H1 (cell line): ENCODE measurements at places on chromosomes 13 and 19.

DNA sequence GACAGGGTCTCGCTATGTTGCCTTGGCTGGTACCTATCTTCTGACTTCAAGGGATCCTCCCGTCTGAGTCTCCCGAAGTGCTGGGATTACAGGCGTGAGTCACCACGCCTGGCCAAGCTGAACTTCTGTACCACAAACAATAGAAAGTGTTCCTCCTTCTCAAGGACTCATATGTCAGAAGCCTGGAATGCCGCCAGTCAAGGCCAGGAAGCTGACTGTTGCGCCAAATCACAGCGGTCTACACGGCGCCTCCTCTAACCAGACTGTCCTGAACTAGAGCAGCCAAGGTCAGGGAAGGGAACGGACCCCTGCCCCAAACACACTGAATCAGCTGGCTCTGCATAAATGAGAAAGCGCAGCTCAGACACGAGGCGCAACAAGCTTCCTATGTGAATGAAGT lies 14.6 kb downstream of the RAB20 start:
- no peak for DNase-seq

- DNase-seq: no peak
Measured at GRCh38 chr19:19782783-19783182, 38.8 kb downstream of the ZNF506 start.

DNA sequence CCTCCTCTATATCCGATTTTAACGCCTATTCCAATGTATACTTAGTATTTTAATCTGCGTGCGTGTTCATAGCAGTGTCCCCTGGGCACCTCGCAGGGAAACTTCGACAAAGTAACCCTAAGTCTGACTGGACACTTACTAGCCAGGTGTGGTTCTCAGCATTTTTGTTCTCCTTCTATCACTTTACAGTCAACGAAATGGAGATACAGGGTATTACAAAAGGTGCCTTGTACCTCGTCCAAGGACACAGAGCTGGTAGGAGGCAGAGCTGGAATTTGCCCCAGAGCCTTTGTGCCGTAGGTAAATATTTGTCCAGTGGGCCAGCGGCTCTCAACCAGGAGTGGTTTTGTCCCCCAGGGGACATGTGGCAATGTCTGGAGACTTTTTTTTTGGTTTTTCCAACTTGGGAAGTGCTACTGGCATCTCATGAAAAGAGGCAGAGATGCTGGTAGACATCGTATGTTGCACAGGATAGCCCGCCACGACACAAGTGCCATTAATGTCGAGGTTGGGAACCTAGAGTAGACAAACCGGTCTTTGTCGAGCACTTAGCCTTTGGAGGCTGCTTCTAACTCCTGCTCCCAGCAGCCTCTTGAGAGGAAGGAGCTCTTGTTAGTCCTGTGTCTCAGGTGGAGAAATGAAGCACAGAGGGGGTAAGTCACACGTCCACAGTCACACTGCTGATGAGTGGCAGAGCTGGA lies 1.1 kb downstream of the ZNF444 start:
- DNase-seq: no peak

GRCh38 chr13:43905435-43906031 lies 25.8 kb downstream of the LACC1 start:
- no peak for DNase-seq

GRCh38 chr13:29573190-29573589 lies 22.3 kb downstream of the SLC7A1 start:
- no peak for DNase-seq

GRCh38 chr19:7516333-7516732 lies 430 bp downstream of the ZNF358 start:
- DNase-seq: peak; percentile 51

GRCh38 chr19:55592391-55593090 lies 6.8 kb downstream of the FIZ1 start:
- peak; percentile 45 for DNase-seq

- DNase-seq: no peak
Measured at GRCh38 chr13:30874111-30874510, 32.0 kb upstream of the MEDAG start.

GRCh38 chr19:47075179-47075810 lies 26.9 kb upstream of the TMEM160 start:
- no peak for DNase-seq

GRCh38 chr13:83714236-83714635 lies 168.0 kb downstream of the SLITRK1 start:
- no peak for DNase-seq

DNA sequence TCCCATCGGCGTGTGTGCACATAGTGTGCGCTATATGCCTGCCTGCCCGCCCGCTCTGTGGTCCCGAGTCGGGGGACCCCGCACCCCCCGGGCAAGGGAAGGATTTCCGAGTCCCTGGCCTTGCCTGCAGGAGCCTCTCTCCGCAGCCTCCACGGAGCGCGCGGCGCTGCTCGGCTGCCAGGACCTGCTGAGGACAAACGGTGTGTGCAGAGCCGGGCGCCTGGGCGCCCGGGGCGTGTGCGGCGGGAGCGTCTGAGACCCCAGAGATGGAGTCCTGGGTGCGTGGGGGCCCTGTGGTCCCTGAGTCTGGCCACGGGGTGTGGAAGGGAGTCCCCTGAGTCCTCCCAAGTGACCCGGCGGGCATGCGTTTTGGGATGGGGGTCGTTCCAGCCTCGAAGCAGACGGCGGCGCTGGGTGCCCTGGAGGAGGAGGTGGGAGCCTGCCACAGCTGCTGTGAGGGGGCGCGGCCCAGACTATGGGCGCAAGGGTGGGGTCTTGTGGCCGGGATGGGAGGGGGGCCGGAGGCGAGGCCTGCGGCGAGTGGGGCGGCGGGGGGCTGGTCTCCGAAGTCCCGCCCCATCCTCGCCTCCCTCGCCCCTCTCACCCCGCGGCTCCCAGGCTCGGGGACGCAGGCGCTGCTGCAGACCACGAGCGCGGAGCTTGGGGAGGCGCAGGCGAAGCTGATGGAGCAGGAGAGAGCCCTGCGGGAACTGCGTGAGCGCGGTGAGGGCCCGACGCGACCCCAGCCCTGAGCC lies 25.3 kb downstream of the CLEC4M start:
- DNase-seq: peak; percentile 69

- no peak for DNase-seq
Measured at GRCh38 chr19:31149441-31149941, 199.7 kb downstream of the TSHZ3 start.

GRCh38 chr13:84566780-84567179 lies 684.5 kb upstream of the SLITRK1 start:
- no peak for DNase-seq

DNA sequence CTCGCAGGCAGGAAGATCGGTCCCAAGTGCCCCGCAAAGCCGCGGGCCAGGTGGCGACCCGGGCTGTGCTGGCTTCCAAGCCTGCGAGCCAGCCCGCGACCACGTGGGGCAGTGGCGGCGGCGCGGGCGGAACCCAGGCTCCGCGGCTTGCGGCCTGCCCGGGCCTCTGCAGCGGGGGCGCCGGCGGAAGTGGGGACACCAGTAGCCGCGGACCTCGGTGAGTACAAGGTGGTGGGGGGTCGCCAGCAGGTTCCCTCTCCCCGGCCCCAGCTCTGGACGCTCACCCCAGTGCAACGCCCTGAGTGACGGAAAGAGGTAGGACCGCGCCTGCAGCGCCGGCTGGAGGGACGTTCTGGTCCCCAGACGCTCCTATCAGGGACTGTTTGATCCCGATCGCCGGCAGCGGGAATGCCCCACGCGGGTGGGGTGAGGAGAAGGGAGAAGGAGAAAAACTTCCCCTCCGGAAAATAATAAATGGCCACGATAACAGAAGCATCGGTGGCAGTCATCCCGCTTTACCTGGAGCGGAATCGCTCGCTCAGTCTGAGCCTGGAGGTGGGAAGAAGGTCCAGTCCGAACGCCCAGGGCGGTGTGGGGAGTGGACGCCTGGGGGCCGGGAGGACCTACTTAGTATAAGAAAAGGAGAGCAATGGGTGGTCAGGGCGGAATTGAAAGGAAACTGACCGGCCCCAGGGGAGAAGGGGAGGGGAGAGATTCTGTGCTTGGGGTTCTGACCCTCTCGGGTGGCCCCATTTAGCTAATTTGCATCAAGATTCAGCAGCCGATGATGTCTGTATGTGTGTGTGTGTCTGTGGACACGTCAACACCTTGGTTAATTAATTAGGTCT lies at the start of gene GEMIN7:
GEMIN7 (plus strand) TSS at position 198 of the 848 bp plus-strand sequence. CDS start 10,855 bp downstream, outside the sequence.
- DNase-seq: peak; percentile 92

- peak; percentile 88 for DNase-seq
Measured at GRCh38 chr19:28727480-28728159, 485.3 kb downstream of the UQCRFS1 start.

- no peak for DNase-seq
Measured at GRCh38 chr19:31678421-31678820, 329.2 kb upstream of the TSHZ3 start.

DNA sequence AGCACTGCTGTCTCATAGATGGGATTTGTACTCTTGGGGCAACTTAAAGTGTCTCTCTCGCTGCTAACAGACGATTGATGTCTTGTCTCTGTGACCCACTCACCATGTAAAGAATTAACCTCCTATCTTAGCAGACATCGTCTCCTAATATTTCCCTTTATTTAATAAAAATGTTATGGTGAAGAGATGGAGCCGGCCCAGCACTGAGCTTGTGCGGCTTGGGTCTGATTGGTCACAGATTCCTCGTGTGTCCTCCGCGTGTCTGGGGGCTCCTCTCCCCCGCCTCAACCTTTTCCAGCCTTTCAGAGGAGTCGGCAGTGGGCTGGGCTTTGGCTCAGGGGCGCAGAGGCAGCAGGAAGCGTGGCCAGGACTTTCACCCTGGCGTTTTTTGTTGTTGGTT lies 13.2 kb upstream of the CRTC1 start:
- DNase-seq: no peak

- DNase-seq: no peak
Measured at GRCh38 chr13:112465251-112466131, 89.3 kb downstream of the SPACA7 start.

DNA sequence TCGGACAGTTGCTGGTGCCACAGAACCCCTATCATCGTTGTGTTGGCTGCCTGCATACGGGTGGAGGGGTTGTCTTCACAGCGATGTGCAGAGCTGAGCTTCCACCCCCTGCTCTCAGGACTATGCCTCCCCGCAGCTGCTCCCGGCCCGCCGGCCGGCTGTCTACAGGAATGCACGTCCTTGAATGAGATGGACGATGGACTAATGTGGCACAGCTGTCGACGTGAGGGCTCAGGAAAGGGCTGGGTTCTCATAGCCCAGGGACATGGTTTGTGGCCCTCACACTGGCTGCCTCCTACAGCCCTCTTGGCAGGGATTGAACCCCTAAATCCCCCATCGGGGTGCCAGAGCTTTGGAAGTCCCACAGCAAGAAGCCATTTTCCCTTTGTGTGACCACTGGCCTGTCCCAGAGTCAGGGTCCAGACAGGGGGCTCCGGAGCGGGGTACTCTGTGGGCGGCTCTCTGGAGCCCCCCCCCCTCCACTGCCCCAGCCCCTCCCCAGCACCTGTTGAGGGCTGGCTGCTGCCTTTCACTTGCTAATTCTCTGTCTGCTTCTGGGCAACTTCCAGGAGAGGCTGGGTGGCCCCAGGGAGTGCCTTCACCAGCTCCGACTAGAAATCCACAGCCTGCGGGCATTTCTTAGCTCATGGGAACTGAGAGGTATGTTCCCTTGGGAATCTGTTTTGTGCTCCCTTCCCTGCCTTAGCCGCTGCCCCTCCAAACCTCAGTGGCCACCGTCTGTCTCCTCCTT lies 40.2 kb downstream of the TSSK6 start:
- DNase-seq: peak; percentile 68

GRCh38 chr13:90968166-90968904 lies 379.2 kb upstream of the MIR17HG start:
- peak; percentile 23 for DNase-seq
